ENCODE measurements at places on chromosomes 7 and 10.
A peak's percentile ranks its signal among the peaks of the same experiment; 100 is the strongest.

GRCh38 chr10:128080641-128081040, 45.6 kb downstream of the MKI67 start:
- no peak overlapping the region for H3K4me3 ChIP-seq
- peaks cover 41% of the 10 kb centered on the region for H3K36me3 ChIP-seq
- peaks cover 3% of the 10 kb centered on the region for H3K4me1 ChIP-seq

DNA sequence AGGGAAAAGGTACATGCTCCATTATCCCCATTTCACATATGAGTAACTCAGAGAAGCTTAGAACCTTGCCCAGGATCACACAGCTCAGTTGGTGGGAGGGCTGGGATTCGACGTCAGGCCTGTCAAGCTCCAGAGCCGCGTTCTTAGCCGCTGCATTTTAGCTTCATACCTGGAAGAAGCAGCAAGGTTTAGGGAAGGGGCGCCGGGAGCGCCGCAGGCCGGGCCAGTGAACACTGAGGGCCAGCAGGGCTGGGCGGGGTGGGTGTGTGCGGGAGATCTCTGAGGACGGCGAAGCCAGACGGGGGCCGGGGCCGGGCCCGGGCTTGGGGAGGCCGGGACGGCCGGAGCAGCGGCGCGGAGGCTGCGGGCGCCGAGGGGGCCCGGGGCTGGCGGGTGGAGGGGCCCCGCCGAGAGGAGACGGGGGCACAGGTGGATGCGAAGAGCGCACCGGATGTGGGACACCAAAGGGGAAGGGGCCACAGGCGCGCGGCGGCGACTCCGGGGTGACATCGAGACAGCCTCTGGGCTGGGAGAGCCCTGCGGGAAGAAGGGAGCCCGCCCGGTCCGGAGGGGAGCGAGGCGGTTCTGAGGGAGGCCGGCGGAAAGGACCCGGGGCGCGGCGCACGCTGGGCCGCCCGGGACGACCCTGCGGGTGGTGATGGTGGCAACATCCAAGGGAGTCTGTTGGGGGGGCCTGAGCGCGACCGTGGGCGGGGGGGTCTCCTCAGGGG, 498 bp downstream of the NDST2 start:
- peaks cover 9% of the 10 kb centered on the region for H3K4me1 ChIP-seq
- no peak for DNase-seq
- H3K27ac ChIP-seq: peak overlapping the region; percentile 40
- H3K4me3 ChIP-seq: peak overlapping the region; percentile 63

DNA sequence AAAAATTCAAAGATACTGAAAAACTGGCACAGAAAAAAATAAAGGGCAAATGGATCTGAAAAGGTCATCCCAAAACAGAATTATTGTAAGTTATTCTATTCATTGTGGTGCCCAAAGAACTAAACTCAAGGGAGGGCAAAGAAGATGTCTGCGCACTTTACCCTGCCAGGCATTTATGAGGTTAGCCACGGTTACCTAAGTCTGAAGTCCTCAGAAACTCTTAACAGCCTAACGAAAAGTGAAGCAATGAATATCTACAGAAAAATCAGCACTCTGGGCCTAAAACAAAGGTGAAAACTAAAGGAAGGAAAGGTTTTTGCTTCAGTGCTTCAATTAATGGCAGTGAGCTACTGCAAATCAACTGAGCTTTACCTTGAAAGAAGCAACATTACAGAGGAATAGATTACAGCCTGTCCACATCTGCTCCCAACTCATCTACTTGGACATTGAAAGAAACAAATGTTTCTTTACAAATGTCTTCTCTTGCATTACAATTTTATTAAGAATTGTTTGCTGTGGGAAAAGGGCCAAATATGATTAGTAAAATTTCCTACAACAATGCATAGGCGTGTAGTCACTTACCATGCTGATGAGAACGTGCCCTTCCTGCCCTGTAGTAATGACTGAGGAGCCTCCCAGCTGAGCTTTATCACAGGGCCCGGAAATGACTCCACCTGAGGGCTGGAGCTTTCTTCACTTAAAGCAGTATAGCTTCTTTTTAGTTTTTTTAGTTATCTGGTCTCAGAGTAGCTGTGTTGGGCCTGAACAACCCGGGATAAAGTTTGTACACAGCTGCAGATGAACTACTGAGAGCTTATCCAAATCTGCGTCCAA, at the start of gene TUBAL3:
TUBAL3 (minus strand) TSS at position 621 of the 834 bp plus-strand sequence; CDS start at position 585, 36 bp downstream.
- no peak for DNase-seq
- no peak within 1 kb of the TSS for H3K4me3 ChIP-seq
- peaks cover 12% of the 10 kb centered on the region for H3K27me3 ChIP-seq
- H3K36me3 ChIP-seq: no peaks in the 10 kb centered on the region
- no peak within 1 kb of the TSS for H3K27ac ChIP-seq

DNA sequence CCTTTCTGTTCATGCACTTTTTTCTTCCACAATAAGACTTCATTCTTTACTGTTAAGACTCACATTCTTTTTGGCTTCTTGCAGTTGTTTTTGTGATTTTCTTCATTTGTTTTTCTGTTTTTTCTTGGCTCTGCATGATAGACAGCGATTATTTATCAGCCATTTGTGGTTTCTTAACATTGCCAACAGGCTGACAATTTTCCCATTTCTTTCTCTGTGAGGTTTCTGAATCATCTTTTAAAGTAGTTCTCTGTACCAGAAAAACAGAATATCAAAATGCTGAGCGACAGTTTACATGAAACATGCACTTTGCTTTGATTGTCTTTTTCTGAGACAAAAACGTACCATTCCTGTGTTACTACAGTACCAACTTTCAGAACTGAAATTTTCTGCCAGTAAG, 334.2 kb upstream of the MAGI2 start:
- no peaks in the 10 kb centered on the region for H3K36me3 ChIP-seq
- DNase-seq: no peak

GRCh38 chr10:22795546-22795945, 81.2 kb upstream of the PIP4K2A start:
- H3K36me3 ChIP-seq: no peaks in the 10 kb centered on the region
- DNase-seq: no peak
- H3K4me1 ChIP-seq: no peaks in the 10 kb centered on the region
- no peaks in the 10 kb centered on the region for H3K27me3 ChIP-seq
- no peak overlapping the region for H3K27ac ChIP-seq

- no peaks in the 10 kb centered on the region for H3K4me1 ChIP-seq
- H3K27ac ChIP-seq: no peak overlapping the region
- no peak overlapping the region for H3K4me3 ChIP-seq
- DNase-seq: no peak
- peaks cover 3% of the 10 kb centered on the region for H3K27me3 ChIP-seq
Observed at GRCh38 chr10:11024596-11024995, 6.9 kb downstream of the CELF2 start.

- H3K4me1 ChIP-seq: peaks cover 4% of the 10 kb centered on the region
- no peaks in the 10 kb centered on the region for H3K36me3 ChIP-seq
- no peak overlapping the region for H3K4me3 ChIP-seq
- no peaks in the 10 kb centered on the region for H3K27me3 ChIP-seq
Observed at GRCh38 chr7:140262242-140262903, 85.6 kb upstream of the KDM7A start.

- H3K27me3 ChIP-seq: peaks cover 46% of the 10 kb centered on the region
- no peaks in the 10 kb centered on the region for H3K36me3 ChIP-seq
- DNase-seq: peak; percentile 14
- no peak overlapping the region for H3K27ac ChIP-seq
- H3K4me1 ChIP-seq: peaks cover 32% of the 10 kb centered on the region
- H3K4me3 ChIP-seq: no peak overlapping the region
Observed at GRCh38 chr7:30679664-30680063, 2.6 kb downstream of the CRHR2 start.

DNA sequence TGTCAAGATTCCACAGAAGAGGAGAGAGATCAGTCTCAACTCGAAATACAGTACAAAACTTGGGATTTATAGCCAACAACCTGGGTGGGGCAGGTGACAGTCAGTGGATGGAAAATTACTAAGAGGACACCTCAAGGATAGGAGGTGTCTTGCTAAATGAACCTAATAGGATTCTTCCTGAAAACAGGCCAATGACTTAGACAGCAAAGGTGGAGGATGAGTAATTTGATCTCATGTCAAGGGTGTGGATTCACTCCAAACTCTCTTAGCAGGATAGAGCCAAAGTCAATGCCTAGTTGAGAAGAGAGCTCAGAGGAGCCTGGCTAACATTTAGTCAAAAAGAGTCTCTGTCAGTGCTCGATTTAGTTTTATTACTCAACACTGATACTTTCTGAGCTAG, 106.7 kb upstream of the INSYN2A start:
- H3K4me1 ChIP-seq: no peaks in the 10 kb centered on the region
- H3K36me3 ChIP-seq: no peaks in the 10 kb centered on the region
- H3K4me3 ChIP-seq: no peak overlapping the region
- H3K27me3 ChIP-seq: no peaks in the 10 kb centered on the region
- H3K27ac ChIP-seq: no peak overlapping the region

GRCh38 chr7:12488341-12488740, 82.2 kb upstream of the SCIN start:
- H3K27ac ChIP-seq: no peak overlapping the region
- no peaks in the 10 kb centered on the region for H3K27me3 ChIP-seq

DNA sequence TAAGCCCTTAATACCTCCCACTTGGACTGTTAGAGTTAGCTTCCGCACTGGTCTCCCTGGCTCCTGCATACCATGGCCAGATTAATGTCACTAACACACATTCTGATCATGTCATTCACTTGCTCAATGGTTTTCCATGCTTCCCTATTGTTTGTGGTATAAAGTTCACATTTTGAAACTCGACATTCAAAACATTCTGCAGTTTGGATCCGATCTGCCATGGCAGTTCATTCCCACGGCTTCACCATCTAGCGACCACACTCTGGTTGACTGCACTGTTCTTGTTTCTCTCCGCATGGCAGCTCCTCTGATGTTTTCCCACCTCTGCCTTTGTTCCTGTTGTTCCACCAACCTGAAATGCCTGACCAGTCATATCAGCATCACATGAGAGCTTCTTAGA, 87.4 kb upstream of the WAC start:
- no peak overlapping the region for H3K4me3 ChIP-seq
- no peaks in the 10 kb centered on the region for H3K4me1 ChIP-seq
- no peaks in the 10 kb centered on the region for H3K36me3 ChIP-seq

DNA sequence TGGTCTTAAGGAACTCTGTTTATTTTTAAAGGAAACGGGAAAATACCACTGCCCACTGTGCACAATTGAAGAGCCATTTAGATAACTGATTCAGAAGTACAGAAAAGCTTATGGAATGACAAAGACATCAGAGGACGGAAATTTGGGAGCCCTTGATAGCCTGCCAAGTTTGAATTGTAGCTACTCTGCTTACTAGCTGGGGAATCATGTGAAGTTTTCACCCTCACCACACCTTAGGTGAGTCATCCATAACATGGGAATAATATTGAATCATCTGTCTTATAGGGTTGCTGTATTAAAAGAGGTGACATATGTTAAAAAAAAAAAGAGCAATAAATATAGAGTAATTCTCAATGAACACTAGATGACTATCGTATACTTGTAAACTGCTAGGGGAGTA, 1104.2 kb downstream of the GATA3 start:
- no peaks in the 10 kb centered on the region for H3K36me3 ChIP-seq
- no peak for DNase-seq
- H3K4me3 ChIP-seq: no peak overlapping the region
- no peaks in the 10 kb centered on the region for H3K27me3 ChIP-seq
- no peaks in the 10 kb centered on the region for H3K4me1 ChIP-seq

DNA sequence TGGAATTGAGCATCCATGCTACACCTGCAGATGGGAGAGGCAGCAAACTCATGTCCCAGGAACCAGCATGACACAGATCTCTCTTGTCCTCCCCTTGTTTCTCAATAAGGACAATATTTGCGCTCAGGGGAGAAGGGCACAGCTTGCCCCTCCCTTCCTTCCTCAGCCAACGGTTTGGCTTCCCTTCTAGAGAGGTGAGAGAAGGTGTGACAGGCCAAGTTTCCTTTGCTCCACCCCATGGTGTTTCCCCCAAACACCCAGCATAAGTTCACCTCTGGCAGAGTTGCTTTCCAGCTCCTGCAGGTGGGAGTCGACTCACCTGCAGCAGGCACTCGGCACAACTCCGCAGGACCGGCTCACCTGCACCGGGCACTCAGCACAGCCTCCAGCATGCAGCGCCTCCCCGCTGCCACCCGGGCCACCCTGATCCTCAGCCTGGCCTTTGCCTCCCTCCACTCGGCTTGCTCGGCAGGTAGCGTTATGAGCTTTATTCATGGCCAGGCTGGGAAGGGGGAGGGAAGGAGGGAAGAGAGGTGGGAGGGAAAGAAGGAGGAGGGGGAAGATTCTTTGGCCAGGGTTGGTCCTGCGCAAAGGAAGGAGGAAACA, at the start of the genes ATP6V0A4 and TMEM213:
ATP6V0A4 (minus strand) TSS at position 482 of the 606 bp plus-strand sequence. CDS start 26,949 bp downstream, outside the sequence.
TMEM213 (plus strand) TSS at position 280 of the 606 bp plus-strand sequence; CDS start at position 391, 111 bp downstream.
- H3K27me3 ChIP-seq: no peaks in the 10 kb centered on the region
- H3K4me3 ChIP-seq: no peak within 1 kb of the TSS
- H3K36me3 ChIP-seq: no peaks in the 10 kb centered on the region
- H3K4me1 ChIP-seq: no peaks in the 10 kb centered on the region
- DNase-seq: no peak

DNA sequence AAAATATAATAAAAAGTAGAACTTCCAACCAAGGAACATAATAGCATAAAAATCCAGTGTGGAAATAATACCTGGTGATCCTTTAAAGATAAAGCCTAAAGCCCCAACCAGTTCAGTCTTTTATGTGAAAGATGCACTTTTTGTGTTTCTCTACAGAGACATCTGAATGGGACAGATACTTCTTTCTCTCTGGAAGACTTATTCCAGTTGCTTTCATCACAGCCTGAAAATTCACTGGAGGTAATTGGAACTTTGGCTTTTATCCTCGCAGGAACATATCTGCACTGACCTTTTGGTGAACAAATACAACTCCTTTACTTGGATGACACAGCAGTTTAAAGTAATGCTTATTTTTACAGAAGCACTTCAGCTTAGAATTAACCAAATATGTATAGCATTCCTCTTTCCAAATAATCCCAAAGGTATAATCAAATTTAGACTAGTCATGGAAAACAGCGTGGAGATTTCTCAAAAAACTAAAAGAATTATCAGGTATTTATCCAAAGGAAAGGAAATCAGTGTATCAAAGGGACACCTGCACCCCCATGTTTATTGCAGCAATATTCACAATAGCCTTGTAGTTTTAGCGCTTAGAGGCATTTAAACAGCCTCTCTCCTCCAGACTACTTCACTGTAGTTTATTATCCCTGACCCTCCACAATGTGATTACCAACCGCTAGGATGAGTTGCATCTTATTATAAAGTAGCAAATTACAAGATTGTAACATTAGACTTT, 16.8 kb downstream of the HNRNPA2B1 start:
- H3K27ac ChIP-seq: no peak overlapping the region
- DNase-seq: no peak
- no peak overlapping the region for H3K4me3 ChIP-seq
- H3K36me3 ChIP-seq: peaks cover 4% of the 10 kb centered on the region
- H3K27me3 ChIP-seq: no peaks in the 10 kb centered on the region

GRCh38 chr7:22147868-22148267, 202.2 kb upstream of the CDCA7L start:
- DNase-seq: no peak
- H3K4me1 ChIP-seq: peaks cover 1% of the 10 kb centered on the region
- no peaks in the 10 kb centered on the region for H3K27me3 ChIP-seq
- no peaks in the 10 kb centered on the region for H3K36me3 ChIP-seq

DNA sequence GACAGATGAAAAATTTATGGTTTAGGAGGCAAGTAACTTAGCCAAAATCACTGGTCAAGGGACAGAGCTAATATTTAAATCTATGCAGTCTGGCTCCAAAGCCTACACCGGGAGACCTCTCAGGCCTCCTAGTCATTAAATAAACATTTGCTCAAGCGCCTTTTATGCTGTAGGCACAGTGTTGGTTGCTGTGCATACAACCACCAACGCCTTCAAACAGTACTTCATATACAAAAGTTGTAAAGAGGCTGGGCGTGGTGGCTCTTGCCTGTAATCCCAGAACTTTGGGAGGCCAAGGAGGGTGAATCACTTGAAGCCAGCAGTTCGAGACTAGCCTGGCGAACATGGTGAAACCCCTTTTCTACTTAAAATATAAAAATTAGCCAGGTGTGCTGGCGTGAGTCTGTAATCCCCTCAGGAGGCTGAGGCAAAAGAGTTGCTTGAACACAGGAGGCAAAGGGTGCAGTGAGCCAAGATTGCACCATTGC, 159.8 kb downstream of the MAGI2 start:
- no peak for DNase-seq
- H3K27me3 ChIP-seq: no peaks in the 10 kb centered on the region
- H3K4me3 ChIP-seq: no peak overlapping the region
- H3K36me3 ChIP-seq: no peaks in the 10 kb centered on the region
- no peaks in the 10 kb centered on the region for H3K4me1 ChIP-seq

Data from spinal cord (tissue), 10 donors.